ENCODE measurements at places on chromosomes 2 and 18.

DNA sequence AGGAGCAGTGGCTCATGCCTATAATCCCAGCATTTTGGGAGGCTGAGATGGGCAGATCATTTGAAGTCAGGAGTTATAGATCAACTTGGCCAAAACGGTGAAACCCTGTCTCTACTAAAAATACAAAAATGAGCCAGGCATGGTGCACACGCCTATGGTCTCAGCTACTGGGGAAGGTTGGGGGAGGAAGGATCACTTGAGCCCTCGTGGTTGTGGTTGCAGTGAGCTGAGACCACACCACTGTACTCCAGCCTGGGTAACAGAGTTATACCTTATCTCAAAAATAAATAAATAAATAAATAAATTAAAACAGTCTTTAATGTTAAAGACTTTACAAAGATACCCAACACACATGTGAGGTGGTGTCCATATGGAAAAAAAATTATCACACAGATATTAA lies 134.0 kb downstream of the C2orf74 start:
- no peak for DNase-seq

GRCh38 chr2:68569604-68570003 lies 73.8 kb upstream of the PROKR1 start:
- DNase-seq = no peak

GRCh38 chr2:140122001-140122400 lies 1341.8 kb upstream of the NXPH2 start:
- no peak for DNase-seq

DNA sequence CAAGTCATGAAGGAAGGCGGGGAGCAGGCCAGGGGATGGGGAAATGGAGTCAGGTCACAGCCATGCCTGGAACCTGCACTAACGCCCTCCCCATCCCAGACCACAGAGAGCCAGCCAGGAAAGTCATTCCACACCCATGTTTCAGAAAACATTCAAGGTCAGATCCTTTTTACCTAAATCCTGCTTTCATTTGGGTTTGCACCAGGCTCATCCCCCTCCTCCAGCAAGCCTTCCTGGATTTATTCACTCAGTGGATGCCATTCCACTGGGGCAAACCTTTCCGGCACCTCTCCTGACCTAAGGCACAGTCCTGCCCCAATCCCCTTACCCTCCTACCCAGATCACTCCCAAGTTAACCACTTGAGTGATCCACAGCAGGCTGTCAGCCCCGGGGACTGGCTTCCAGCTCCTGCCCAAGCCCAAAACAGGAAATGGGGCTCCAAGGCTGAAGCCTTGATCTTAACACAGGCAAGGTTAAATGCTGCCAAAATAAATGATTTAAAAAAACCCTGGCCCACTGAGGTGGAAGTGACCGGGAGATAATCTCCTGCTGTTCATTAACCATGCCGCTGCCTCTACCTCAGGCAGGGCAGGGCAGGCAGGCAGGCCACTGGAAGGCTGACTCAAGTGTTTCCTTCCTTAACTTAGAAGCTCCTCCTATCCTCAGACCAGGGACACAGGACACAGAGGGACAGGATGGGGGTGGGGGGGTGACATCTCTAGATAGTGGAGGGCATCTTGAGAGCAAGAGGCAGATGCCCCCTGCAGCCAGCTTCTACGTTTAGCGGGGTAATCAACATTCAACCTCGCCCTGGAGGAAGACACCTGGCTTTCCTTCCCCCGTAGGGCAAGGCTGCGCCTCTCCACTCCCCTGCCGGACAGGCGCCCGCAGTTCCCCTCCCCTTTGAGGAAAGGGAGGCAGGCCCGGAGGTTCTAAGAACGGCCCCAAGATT lies 1.4 kb downstream of the RAB11FIP5 start:
- no peak for DNase-seq

GRCh38 chr2:85794038-85794441 lies 40.2 kb downstream of the ATOH8 start:
- DNase-seq = no peak

- no peak for DNase-seq
Observed at GRCh38 chr2:237615631-237616249, 11.6 kb upstream of the LRRFIP1 start.

DNA sequence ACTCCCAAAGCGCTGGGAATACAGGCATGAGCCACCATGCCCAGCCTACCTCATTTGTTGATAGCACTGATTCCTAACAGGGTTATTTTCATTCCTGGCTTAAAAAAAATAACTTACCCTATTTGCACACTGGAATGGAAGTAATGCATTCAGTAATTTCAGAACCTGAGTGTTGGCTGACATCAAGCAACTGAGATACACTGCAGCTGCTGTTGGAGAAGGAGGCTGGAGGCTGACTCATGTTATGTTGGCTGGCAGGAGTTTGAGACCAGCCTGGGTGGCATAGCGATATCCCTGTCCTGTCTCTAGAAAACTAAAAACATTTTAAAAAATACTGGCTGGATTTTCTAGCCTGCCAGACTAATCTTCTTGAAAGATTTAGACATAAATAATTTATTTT lies 385.1 kb upstream of the MEX3C start:
- no peak for DNase-seq

- DNase-seq = no peak
Observed at GRCh38 chr18:48897531-48897930, 53.2 kb downstream of the SMAD7 start.

- DNase-seq = no peak
Observed at GRCh38 chr2:160322320-160322719, 122.2 kb upstream of the ITGB6 start.
